ENCODE measurements at places on chromosomes 16 and 17.
A peak's percentile ranks its signal among the peaks of the same experiment; 100 is the strongest.

GRCh38 chr17:2034157-2034556, 4.2 kb downstream of the DPH1 start:
- no peak for DNase-seq

DNA sequence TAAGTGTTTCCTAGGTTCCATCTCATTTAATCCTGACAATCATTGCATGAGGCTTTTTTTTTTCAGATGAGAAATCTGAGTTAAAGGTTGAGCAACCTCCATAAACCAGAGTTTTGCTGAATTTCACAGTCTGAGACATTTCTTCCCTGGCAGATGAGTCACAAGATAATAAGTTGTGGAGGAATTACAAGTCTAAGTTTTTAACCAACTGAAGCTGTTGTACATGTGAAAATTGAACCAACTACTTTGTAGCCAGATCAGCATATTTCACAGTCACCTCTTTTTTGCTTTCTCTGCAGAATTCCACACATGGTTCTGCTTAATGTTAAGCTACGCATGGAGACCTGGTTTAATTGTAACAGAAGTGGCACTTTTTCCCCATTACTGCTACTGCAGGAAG, 765.6 kb downstream of the CDH11 start:
- no peak for DNase-seq

DNA sequence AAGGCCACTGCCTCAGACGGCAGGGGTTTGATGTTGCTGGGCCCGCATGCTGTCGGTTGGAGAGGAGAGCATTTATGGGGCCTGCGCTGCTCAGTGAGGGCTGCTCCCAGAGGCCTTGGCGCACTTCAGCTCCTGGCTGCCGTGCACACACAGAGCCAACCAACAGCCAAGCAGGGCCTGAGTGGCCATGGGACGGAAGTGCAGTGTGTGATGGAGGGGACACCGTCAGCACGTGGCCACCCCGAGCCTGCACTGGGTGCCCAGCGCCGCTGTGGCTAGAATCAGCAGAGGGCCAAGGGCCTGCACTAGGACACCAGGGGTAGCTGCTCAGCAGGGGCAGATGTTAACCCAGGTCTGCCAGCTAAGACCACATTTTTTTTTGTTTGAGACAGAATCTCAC, 21.8 kb downstream of the KLHL36 start:
- no peak for DNase-seq

DNA sequence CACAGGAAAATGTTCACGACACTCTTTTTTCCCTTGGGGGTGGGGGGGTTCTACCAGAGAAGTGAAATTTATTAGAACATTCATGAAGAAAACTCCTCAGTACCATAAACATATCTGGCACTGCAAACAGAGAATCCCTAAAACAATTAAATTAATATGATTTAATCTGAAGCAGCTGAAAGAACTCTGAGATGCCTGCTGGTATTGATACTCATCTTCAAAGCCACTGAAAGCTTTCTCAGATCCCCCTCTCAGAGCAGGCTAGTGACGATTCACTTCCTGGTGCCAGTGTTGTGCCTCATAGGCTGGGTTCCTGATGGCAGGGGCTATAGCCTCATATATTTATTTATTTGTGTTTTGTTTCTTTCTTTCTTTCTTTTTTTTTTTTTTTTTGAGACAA, 52.7 kb downstream of the MYH10 start:
- no peak for DNase-seq

DNA sequence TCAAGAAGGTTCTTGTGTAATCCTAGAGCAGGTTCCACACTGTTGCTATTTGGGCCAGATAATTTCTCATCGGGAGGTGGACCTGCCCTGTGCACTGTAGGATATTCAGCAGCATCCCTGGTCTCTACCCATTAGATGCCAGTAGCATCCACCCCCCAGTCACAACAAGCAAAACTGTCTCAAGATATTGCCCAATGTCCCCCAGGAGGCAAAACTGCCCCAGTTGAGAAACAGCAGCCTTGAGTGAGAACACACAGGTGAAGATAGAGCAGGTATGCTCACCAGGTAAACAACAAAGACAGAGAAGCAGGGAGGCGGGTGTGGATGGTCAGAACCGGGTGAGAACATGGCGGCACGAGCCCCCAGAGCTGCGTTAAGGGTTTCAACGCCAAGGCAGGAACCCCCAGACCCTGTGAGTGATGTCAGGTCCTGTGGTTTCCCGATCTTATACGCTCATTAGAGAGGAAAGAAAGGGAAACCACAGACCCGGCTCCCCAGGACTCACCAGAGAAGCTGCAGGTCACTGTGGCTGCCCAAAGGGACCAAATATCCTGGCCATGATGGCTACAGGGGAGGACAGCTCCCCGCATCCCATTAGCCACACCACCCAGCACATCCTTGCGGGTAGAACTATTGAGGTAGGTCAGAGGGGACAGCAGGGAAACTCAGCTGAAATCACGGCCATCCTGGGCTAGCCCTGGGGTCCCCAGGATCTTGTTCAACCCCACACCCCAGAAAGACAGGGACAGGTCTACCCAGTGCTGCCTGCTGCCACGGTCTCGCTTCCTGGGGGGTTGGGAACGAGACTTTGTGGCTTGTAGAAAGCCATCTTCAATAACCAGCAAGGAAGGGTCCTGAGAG, 21.2 kb downstream of the CDC42EP4 start:
- DNase-seq, result no peak

DNA sequence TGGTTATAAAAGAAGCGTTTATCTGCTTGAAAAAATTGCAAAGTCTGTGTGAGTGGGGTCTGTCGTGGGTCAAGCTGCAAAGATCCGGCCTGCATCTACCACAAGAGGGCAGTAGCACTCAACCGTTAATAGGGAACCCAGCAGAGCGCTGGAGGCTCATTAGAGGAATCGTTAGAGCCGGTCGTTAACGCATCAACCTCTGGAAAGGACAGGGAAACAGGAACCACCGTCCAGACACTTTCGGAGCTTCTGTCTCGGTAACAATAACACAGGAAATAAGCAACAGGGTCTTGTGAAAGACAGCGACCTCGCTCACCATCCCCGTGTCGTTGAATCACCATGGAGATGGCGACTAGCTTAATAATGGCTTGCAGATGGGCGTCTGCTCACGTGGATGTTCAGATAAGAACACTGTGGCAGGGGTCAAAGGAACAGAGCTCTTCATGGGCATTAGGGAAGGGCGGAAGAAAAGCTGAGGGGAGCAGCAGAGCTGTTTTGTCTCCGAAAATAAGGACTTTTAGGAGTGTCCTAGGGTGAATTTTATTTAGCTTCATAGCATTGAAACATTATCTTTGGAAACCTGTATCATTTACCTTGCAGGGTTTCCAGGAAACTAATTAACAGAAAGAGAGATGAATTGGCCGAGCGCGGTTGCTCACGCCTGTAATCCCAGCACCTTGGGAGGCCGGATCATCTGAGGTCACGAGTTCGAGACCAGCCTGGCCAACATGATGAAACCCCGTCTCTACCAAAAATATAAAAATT, 11.9 kb upstream of the NSRP1 start:
- DNase-seq, result peak; percentile 82

DNA sequence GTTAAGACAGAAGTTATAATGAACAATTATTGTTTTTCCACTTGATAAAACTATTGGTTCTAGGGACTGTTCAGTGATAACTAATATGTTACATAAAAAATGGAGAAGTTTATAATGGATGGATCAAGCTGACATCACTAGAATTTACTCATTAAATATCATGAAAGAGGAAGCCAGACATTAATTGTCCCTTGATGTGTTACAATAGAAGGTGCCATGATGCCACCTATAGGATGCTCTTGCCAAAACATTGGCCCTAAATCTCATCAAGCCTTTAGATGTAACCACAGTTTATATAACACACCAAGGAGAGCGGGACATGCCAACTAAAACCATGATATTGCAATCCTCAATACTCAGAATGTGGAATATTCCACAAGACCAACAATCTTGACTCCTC, 147.9 kb upstream of the MON1B start:
- DNase-seq, result no peak

- DNase-seq, result no peak
Observed at GRCh38 chr17:79141578-79142355, 67.1 kb downstream of the ENGASE start.

- peak; percentile 78 for DNase-seq
Observed at GRCh38 chr17:2192367-2193057, 111.1 kb downstream of the SMG6 start.

DNA sequence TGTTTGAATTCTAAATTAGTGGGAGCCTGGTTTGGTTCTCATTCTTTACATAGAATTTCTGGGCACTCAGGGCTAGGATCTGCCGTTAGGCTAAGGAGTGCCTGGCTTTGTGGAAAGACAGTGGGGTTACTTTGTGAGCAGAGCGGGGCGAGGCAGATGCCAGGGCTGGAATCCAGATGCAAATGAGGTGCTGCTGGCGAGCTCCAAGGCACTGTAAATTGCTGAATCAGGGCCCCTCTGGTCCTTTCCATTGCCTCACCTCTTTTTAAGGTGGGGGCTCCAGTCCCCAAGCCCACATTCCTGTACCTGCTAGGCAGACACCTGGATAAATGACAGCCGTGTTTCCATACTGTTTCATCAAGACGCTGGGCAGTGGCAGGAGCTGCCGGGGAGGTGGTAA, 33.8 kb downstream of the PIPOX start:
- DNase-seq, result no peak

DNA sequence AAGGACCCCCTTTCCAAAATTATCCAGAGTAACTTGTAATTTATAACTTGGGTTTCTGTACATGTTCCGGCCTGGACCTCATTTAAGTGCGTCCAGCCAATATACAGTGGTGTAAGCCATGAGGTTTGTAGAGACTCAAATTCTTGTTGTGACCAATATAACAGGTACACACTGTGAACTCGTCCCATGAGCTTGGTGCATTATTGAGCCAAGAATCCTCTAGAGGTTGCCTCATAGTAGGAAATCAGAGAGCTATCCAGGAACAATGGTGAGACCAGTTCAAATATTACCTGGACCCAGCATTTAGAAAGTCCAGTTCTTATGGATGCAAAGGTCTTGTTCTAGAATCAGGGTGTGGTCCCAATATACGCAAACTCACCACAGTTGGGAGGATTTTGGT, 138.2 kb downstream of the NPIPB5 start:
- no peak for DNase-seq

- no peak for DNase-seq
Observed at GRCh38 chr16:4111748-4112696, 4.2 kb downstream of the ADCY9 start.

DNA sequence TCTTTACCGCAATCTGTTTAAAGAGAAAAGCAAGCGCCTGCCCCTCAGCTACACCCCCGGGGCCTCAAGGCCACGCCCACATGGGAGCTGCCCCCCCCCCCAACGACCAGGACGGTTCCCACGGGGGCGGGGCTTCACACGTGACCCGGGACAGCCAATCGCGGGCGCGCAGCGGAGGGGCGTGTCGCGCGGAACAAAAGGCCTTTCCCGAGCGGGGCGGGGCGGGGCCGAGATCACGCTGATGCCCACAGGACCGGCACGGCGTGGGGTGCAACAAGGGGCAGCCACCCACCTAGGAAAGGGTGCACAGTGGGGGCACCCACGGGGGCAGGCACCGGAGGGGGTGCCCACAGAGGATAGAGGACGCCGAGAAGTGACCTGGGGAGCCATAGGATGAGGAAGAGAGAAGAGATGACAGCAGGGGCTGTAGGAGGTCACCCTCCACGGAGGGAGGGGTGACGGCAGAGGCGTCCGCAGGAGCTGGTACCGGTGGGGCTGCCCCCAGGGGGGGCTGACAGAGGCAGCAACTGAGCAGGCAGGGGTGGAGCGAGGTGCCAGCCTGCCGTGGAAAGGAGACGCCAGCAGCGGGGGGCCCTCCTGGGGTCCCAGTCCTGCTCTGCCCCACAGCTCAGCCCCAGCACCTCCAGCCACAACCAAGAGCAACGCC, 6.2 kb downstream of the UNKL start:
- DNase-seq, result peak; percentile 99

DNA sequence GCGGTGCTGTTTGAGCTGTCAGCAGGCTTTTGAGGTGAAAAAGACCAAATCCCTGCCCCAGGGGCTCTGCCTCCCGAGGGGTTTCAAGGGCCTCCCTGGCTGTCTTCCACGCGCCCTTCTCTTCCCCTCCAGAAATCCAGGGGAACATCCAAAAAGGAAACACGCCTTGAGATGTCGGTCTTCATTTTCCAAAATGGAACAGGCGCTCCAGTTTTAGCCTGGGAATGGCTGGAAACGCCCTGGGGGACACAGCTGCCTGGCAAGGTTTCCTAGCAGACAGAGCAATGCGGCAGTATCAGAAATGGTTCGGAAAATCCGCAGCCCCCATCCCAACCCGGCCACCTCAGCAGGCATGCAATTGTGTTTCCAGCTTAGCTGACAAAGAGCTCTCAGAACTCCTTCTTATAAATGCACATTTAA, 16.6 kb upstream of the LITAF start:
- DNase-seq, result no peak

DNA sequence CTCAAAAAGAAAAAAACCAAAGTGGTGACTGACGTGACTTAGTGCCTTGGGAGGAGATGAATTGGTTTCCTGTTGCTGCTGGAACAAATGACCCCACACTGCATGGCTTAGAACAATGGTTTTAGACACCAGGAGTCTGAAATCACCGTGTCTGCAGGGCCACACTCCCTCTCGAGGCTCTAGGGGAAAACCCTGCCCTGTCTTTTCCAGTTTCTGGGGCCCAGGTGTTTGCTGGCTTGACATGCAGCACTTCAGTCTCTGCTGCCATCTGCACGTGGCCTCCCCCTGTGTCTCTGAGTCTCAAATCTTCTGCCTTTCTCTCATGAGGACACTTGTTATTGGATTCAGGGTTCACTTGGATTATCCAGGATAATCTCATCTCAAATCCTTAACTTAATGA, 323.8 kb upstream of the TNRC6C start:
- DNase-seq, result no peak

- no peak for DNase-seq
Observed at GRCh38 chr16:85905110-85906095, 6.4 kb downstream of the IRF8 start.

GRCh38 chr17:39754958-39755553, 17.3 kb downstream of the GRB7 start:
- no peak for DNase-seq

DNA sequence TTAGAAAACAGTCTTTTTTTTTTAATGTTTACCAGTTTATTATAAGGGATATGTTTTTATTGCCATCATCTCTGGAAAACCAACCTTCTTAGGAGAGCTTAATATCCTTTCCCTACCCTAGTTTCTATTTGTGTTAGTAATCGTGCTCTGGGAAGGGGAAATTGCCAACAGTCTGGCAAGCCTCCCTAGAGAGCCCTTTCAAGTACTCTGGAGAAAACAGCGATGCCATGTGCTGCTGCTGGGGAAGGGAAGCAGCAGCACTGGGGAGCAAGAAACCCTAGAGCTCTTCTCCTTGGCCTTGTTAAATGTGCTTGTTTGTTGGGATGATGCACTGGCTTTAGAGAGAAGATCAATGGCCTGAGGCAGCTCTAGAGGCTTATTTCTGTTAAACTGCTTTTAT, 10.3 kb downstream of the RETREG3 start:
- DNase-seq, result no peak

GRCh38 chr17:19460700-19461099, 49.7 kb downstream of the RNF112 start:
- DNase-seq, result no peak

DNA sequence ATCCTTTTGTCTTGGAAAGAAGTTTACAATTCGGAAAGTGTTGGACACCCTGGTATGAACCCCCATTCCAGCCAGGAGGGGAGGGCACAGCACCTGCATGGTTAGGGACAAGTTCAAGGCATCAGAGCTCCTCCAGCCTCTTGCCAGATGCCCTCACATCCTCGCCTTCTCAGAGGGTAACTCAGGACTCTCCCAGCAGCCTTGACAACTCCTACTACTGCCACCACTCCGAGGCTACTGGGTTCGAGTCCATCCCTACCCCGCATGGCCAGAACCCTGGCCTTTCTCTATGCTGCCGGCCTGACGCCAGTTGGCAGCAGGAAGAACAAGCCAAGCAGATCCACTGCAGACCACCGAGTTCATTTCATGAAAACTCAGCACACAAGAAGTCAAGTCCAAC, 34.1 kb downstream of the AXIN2 start:
- DNase-seq, result no peak

- no peak for DNase-seq
Observed at GRCh38 chr16:54986409-54986808, 55.7 kb downstream of the IRX5 start.
